ENCODE measurements at places on chromosomes 2 and 18.
A peak's percentile ranks its signal among the peaks of the same experiment; 100 is the strongest.

- DNase-seq: no peak
These were observed 991.9 kb upstream of the CHAC2 start for GRCh38 chr2:52775674-52776073.

DNA sequence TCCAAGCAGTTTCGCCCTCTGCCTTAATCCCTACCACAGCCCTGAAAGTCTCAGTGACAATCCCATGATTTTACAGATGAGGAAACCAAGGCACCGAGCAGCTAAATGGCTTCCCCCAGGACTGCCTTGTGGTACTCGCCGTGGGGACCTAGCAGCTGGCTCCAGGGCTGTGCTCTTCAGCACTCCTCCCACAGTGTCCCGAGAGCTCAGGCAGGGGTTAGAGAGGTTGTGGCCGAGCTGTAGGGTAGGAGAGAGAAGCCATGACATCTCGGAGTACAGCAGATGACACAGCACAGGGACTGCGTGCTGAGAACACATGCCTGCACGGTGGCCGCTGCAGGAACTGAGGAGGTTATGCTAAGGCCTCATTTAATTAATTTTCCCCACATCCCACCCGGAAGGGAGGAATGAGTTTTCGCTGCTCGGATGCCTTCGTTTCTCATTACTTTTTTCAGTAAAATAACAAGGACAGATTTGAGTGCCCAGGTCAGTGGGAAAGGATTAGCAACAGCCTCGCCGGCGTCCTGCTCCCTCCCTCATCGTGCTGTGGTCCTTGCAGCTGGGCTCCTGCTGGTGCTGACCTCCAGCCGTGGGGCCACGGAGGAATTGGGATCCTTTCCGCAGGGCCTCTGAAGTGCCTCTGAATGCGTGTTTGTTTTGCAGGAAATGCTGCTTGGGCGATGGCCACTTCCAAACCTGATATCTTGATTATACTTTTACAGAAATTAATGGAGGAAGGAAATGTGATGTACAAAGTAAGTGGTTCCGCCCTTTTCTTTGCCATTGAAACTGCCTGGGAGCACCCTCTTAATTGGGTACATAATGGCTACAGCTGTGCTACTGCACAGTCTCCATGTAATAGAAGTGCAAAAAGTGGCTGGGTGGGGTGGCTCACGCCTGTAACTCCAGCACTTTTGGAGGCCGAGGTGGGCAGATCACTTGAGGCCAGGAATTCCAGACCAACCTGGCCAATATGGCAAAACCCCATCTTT is 61.2 kb downstream of the WDSUB1 start:
- no peak for DNase-seq

GRCh38 chr18:38497266-38497665 is 931.7 kb upstream of the CELF4 start:
- no peak for DNase-seq

DNA sequence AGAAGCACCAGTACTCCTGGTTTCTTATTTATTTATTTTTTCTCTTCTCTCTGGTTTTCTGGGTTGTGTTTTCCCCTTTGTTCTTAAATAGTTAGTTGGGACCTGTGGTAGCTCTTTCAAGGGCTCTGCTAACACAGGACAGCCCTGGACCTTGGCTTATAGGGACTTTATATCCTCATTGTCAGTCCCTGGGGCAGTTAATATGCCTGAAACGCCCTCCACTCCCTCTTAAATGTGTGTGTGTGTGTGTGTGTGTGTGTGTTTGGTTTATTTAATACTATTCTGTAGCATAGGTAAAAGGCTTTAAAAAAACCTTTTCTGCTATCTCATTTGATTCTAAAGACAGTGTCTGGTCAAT is 54.6 kb downstream of the GATA6 start:
- DNase-seq: no peak

- no peak for DNase-seq
These were observed 776.1 kb downstream of the ERBB4 start for GRCh38 chr2:211762479-211762878.

GRCh38 chr2:240235811-240236210 is 95.4 kb upstream of the OTOS start:
- no peak for DNase-seq

DNA sequence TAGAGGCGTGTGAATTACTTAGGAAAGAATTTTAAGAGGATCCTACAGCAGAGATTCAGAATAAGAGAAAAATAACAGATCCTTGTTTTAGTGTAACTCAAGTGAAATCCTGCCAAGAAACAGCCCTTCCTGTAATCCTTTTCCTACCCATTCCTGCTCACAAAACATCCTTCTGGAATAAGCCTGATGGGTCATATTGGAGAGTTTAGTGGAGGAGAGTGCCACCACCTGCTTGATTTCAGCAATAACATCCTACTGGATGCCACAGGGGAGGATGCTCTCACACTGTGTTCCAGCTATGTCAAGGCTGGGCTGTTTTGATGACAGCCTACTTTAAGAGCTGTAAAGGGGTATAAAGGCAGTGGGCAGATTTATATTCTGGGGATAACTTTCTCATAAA is 54.8 kb upstream of the CCDC178 start:
- peak; percentile 7 for DNase-seq

- DNase-seq: no peak
These were observed 9.0 kb upstream of the RNF103 start for GRCh38 chr2:86632672-86633071.

GRCh38 chr2:23655934-23656596 is 270.9 kb downstream of the ATAD2B start:
- peak; percentile 8 for DNase-seq

GRCh38 chr18:10571537-10571936 is 45.7 kb downstream of the NAPG start:
- no peak for DNase-seq

GRCh38 chr18:53997064-53997463 is 227.4 kb downstream of the MBD2 start:
- no peak for DNase-seq

- DNase-seq: no peak
These were observed 164.4 kb upstream of the SKOR2 start for GRCh38 chr18:47415881-47416280.

- DNase-seq: no peak
These were observed 106.8 kb upstream of the MSH2 start for GRCh38 chr2:47295981-47296635.

DNA sequence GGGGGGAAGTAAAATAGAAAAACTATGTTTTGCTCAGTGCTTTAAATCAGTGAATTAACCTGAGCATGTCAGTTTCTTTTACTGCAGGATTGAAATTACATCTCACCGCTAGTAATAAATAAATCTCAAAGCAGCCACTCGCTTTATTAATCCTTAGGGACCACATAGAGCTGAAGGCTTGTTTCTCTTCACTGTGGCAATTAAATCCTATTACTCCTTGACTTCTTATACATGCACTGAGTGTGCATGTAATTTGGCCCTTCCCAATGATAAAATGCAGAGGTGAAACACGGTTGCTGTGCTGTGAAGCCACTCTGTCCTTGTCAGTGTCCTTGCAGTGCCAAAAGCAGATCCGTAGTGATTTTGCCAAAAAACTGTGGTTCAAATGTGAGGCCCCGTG is 77.1 kb upstream of the RBM44 start:
- DNase-seq: no peak

GRCh38 chr18:57035590-57035989 is 111.3 kb upstream of the BOD1L2 start:
- DNase-seq: no peak

DNA sequence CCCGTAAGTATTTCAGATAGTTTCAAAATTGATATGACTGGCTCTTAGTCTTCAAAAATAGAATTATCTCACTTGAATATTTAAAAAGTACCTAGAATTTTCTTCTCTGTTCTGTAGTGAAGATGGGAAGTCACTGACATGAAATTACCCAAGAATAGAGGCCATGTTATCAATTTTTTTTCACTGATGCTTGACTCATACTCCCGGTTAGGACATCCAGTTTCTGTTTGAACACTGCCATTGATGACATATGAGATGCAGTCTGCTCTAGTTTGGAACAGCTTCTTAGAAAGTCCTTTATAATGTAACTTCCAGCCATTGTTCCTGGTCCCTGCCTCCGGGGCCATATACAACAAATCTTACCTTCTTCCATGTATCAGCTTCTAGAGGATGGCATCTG is 26.0 kb downstream of the MAP3K20 start:
- no peak for DNase-seq

DNA sequence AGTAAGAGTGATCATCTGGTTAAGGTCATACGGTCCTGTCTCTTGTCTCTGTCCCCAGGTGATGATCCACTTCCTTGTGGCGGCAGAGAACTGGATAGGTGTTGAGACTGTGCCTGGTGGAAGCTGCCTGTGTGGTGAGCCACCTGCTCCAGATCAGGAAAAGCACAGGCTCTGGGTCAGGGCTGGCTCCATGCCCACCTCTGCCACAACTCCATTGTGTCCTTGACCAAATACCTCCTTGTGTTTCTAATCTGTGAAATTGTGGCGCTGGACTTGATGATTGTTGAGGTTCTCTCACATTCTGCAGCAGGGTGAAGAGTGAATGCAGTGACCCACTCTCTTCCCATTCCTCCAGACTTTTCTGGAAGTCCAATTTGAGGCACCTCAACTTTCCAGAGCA is 45.7 kb upstream of the EN1 start:
- no peak for DNase-seq

- no peak for DNase-seq
These were observed 20.1 kb upstream of the ACMSD start for GRCh38 chr2:134818321-134818720.

- DNase-seq: no peak
These were observed 4.2 kb upstream of the ODC1 start for GRCh38 chr2:10452312-10452711.

- peak; percentile 53 for DNase-seq
These were observed 65.2 kb downstream of the CCDC195 start for GRCh38 chr2:224650815-224651439.

GRCh38 chr2:95021847-95022246 is 3.7 kb upstream of the MAL start:
- DNase-seq: peak; percentile 68

GRCh38 chr2:9765611-9766531 is 77.4 kb upstream of the TAF1B start:
- no peak for DNase-seq

Data from hippocampal formation (tissue), 2 donors.